Activated T-helper 2 cell treated with anti-CD3 and anti-CD28 coated beads, Interferon-gamma antibody, Interleukin-2, Interleukin-4, amounts not matched to agents 10 μg/mL and 5 μg/mL and 100 μg/mL, durations not matched to agents 14 hours and 24 hours and 36 hours (primary cell): ENCODE measurements at places on chromosomes 2 and 18. TPM values are rescaled to one million over a fixed set of nuclear protein-coding genes. Genes with fewer than 3 reads are reported as not detected.

KCNS3 gene
- 0.16 and 0.48 TPM in 2 replicates for total RNA-seq

REG3G gene
- total RNA-seq: not detected in 2 replicates

DNA sequence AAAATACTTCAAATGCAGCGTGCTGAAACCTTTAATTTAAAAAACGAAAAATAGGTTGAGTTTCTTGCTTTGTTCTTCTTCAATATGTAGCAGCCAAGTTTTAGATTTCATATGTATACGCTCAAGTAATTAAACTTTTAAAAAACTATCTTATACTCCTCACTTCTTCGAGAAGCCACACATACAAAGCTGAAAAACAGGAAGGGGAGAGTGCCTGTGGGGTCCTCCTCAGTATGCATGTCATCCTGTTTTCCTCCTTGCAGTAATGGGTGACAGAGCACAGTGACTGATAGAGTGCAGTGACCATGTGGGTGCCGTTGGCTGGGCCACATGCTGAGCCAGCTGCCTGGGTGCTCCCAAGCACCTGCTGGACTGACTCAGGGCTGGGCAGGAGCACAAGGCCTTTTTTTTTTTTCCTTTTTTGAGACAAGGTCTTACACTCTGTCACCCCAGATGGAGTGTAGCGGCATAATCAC, 33.3 kb downstream of the UXS1 start:
- peak; percentile 24 for DNase-seq
- peaks cover 82% of the 10 kb centered on the region for H3K36me3 ChIP-seq
- peaks cover 64% of the 10 kb centered on the region for H3K4me1 ChIP-seq
- peak overlapping the region; percentile 81 for H3K4me3 ChIP-seq

- H3K4me1 ChIP-seq: peaks cover 58% of the 10 kb centered on the region
- H3K4me3 ChIP-seq: no peak overlapping the region
- DNase-seq: no peak
- H3K27ac ChIP-seq: no peak overlapping the region
Observed at GRCh38 chr2:172464400-172465129, 37.2 kb downstream of the ITGA6 start.

GRCh38 chr2:207863345-207863744, 93.6 kb upstream of the FZD5 start:
- H3K4me3 ChIP-seq: no peak overlapping the region
- no peaks in the 10 kb centered on the region for H3K36me3 ChIP-seq
- no peaks in the 10 kb centered on the region for H3K4me1 ChIP-seq
- H3K27me3 ChIP-seq: no peaks in the 10 kb centered on the region
- DNase-seq: no peak
- no peak overlapping the region for H3K27ac ChIP-seq

KCNG3 gene
- 0.14 and 0.16 TPM in 2 replicates for total RNA-seq

CFC1 gene
- total RNA-seq: not detected in 2 replicates
